ENCODE measurements at places on chromosomes 7 and 10.
A peak's percentile ranks its signal among the peaks of the same experiment; 100 is the strongest.

DNA sequence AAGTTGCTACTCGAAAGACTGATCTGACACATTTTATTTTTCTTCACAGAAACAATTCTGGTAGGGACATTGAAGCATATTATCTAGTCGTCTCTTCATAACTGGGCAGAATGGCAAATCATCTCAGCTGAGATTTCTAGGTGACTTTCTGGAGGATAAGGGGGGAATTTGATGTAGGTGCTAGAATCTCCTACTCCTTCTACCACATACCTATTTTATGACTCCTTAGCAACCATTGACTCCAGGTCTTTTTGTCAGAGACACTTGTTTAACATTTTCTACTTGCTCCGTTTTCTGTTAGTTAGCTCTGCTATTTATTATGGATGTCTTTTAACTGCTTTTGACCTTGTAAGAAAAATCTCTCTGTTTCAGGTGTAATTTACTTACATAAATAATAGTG lies 380.9 kb upstream of the SEMA3C start:
- DNase-seq: no peak

- no peak for DNase-seq
These were observed 413.2 kb upstream of the KLF6 start for GRCh38 chr10:4198216-4198615.

DNA sequence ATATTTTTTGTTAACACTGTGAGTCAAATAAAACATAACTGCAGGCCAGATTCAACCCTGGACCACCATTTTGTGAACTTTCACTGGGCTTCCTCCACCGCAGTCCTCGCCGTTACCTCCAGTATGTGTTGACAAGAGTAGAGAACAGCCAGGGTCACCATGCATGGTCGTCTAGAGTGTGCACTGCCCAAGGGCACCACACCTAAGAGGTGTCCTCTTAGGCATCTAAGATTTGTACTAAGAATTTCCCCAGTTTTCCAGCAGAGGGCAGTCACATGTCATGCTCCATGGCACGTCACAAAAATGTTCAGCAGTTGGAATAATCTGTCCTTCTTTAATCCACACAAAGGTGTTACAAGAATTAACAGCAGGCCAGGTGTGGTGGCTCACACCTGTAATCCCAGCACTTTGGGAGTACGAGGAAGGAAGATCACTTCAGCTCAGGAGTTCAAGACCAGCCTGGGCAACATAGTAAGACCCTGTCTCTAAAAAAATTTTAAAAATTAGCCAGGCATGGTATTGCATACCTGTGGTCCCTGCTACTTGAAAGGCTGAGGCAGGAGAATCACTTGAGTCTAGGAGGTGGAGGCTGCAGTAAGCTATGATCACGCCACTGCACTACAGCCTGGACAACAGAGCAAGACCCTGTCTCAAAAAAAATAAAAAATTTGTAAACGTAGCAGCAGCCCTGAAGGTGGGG lies 71.2 kb upstream of the FOXK1 start:
- peak; percentile 37 for DNase-seq

DNA sequence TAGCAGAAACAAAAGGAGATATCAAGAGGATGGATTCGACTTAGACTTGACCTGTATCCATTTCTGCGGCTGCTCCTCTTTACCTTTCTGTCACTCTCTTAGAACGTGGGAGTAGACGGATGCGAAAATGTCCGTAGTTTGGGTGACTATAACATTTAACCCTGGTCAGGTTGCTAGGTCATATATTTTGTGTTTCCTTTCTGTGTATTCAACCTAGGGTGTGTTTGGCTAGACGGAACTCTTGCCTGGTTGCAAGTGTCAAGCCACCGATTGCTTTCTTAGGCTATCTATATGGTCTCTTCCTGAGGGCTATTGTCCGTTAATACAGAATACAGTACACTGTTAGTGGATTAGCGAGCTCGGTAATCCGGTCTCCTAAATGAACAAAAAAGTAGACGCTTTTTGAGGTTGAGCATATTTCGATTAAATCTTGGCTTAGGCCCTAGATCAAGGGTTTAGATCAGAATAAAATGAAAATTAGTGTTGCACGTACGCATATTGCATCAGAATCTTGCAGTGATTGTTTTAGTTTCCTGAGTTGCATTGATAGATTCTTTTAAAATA lies 1.2 kb downstream of the PTEN start:
- no peak for DNase-seq

- DNase-seq: no peak
These were observed 12.7 kb downstream of the NRBF2 start for GRCh38 chr10:63145782-63146181.

- DNase-seq: no peak
These were observed 24.9 kb upstream of the CD36 start for GRCh38 chr7:80613519-80613918.

GRCh38 chr10:101043363-101043707 lies 12.3 kb downstream of the SFXN3 start:
- DNase-seq: no peak

- no peak for DNase-seq
These were observed 365.3 kb upstream of the SHH start for GRCh38 chr7:156177422-156178055.

DNA sequence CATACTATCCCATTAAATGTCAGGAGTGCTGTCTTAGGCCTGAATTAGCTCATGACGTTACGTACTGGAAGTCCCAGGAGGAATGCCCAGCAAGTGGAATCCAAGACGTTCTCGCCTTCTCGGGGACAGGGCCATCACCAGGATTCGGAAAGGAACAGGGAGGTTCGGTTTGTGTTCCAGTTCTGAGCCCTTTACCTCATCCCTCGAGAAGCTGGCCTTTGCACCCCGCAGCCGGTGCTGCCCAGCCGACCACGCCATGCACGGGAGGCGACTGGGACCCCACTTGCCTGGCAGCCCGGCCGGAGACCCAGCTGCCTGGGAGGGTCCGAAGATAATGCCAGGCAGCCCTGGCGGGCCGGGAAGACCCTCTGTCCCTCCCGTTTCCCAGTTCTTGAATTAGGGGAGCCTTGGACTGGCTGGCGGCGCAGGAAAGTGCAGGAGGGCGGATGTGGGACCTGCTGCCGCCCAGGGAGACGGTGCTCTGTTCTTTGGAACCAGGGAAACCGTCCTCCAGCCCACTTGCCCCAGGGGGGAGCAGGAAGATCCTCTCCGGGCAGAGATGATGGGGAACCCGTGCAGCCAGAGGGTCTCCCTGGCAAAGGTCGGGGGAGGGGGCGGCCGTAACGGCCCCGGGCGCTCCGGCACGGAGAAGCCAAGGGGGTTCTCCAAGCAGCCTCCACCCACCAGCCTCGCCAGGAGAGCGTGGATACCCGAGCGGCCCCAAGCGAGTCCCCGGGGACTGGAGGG lies 671 bp upstream of the CHST3 start:
- no peak for DNase-seq

GRCh38 chr10:110081911-110082310 lies 74.1 kb downstream of the ADD3 start:
- DNase-seq: no peak

DNA sequence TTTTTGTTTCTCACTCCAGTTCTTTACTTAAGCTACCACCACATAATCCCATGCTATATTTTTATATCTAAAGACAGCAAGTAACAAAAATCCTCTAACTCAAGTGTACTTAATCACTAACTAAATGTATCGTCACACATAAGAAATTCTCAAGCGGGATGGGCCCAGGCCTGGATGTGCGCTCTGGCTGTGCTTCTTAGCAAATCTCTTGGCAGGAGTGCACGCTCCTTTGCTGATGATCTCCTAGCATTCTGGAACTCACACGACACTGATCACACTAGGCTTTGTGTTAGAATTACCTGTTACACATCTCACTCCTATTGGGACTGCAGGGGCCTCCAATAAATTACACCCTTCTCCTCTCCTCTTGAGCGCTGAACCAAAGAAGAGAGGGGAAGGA lies 46.7 kb upstream of the CALD1 start:
- DNase-seq: no peak

GRCh38 chr10:132888898-132889490 lies 53.4 kb downstream of the CFAP46 start:
- no peak for DNase-seq

- DNase-seq: peak; percentile 26
These were observed 37.1 kb downstream of the ELMO1 start for GRCh38 chr7:37411444-37412034.

DNA sequence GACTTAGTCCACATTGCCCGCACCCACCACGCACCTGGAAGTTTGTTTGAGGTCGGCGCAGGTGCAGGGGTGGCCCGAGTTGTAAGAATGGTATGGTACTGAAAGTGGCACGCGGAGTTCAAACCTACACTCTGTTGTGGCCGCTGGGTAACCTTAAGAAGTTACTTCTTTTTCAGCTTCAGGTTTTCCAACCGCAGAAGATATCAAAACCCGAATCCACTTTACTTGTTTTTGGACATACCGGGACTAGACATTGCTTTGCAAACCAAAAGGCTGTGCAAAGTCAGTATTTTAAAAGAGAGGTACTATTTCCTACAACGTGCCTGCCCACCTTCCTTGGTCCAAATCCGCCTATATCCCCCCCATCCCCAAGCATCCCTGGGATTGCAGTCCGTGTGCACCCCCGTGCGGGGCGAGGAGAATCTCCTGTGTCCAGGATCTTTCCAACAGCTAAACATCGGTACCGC lies 1.0 kb downstream of the IGFBP3 start:
- no peak for DNase-seq

GRCh38 chr10:42477170-42477569 lies 161.2 kb downstream of the ZNF33B start:
- no peak for DNase-seq

DNA sequence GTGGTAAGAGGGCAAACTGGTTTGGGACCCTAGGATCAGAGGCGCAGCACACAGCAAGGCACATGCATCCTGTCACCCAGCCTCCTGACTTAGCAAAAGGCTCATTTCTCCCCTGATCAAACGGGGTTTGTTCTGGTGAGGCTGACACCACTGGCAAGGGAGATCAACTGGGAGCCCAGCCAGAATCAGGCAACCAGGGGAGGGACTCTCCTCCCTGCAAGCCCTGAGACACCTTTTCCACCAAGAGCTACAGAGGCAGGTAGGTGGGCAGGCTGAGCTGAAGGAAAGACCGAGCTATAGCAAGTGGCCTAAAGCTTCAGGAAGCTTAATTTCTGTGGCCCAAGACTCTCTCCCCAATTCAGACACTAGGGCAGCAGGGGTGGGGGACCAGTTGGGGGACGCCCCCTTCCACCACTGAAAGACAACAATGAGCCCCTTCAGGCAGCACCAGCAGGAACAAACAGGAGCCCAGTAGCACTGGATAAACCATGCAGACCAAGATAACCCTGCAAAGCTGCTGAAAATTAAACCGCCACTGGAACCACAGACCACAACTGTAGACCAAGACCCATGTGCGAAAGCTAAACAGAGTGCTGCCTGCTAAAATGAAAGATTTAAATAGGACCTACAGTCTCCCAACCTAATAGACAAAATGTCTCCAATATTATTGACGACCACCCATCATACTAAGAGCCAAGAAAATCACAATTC lies 27.1 kb upstream of the SAR1A start:
- DNase-seq: no peak

DNA sequence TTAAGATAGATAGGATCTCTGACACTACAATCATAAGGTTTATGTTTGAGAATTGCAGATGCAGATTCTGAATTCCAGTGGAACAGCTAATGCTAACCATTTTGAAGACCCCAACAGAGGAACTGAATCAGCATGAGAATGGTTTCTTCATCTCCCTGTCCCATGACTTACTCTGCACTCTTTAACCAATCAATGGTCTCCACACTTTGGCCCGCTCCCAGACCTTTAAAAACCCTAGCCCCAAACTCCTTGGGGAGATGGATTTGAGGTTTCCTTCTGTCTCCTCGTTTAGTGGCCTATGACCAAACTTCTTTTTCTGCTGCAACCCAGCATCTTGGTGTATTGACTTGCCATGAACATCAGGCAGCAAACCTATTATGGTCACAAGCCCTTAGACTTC lies 804.9 kb downstream of the LRMDA start:
- no peak for DNase-seq

DNA sequence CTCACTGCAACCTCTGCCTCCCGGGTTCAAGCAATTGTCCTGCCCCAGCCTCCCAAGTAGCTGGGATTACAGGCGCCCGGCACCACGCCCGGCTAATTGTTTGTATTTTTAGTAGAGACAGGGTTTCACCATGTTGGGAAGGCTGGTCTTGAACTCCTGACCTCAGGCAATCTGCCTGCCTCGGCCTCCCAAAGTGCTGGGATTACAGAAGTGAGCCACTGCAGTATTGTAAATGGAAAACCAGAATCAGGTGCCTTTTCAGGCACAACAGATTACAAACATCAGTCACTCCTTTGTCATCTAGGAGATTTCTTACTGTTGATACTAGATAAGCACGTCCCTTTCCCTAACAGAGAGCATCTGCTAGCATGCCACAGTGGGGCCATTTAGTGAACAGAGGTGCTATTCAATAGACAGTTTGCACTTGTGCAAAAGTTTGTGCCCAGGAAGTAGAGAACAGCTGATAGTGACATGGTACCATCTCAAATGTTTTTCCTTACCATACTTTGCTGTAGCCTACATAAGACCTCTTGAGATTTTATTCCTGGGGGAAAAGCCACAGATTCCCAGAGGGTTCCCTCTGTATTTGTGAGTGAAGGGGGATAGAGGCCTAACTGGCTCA lies 24.5 kb upstream of the WAC start:
- no peak for DNase-seq
